Large intestine (tissue), 12 donors: ENCODE measurements at places on chromosomes 1 and 21.

DNA sequence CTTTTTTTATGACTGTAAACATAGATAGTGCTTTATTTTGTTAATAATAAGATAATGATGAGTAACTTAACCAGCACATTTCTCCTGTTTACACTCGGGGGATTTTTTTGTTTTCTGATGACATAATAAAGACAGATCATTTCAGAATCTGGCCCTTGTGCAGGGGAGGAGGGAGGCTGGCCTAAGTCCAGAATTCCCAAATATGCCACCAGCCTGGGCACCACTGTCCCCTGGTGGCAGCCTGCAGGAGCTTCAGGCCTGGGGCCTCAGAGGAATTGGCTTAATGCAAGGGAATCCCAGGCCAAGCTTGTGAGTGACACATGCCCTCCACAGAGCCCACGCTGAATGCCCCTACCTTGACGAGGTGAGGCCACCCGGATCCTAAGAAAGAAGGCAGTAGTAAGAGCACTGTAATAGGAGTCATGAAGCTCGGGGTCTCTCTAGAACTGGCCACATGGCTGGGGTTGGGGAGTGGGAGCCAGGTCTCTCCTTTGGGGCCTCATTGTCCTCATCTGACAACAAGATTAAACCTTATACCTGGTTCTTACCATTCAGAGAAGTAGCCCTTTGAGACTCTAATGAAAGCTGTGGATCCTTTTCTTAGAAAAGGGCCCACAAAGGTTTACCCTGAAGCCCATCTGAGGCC lies 24.1 kb downstream of the ETNK2 start:
- DNase-seq: peak; percentile 35

DNA sequence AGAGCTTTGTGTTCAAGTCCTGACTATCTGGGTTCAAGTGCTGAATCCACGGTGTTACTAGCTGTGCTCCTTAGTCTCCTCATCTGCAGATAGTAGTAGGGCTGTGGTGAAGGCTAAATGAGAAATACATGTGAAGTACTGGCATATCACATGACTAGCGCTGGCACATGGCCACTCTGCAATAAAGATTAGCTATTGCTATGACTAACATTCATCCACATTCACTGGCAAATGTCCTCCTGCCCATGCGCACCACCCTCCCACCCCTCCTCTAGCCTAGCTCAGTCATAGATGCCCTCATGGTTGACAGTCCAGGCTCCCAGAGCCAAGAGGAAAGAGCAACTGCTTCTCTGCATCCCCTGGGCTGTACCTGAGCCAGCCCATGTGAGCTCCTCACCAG lies 8.5 kb upstream of the COL8A2 start:
- DNase-seq: peak; percentile 89

GRCh38 chr1:119181218-119181617 lies 40.8 kb upstream of the WARS2 start:
- DNase-seq: no peak

GRCh38 chr1:228755800-228756199 lies 20.5 kb downstream of the RHOU start:
- DNase-seq: no peak

DNA sequence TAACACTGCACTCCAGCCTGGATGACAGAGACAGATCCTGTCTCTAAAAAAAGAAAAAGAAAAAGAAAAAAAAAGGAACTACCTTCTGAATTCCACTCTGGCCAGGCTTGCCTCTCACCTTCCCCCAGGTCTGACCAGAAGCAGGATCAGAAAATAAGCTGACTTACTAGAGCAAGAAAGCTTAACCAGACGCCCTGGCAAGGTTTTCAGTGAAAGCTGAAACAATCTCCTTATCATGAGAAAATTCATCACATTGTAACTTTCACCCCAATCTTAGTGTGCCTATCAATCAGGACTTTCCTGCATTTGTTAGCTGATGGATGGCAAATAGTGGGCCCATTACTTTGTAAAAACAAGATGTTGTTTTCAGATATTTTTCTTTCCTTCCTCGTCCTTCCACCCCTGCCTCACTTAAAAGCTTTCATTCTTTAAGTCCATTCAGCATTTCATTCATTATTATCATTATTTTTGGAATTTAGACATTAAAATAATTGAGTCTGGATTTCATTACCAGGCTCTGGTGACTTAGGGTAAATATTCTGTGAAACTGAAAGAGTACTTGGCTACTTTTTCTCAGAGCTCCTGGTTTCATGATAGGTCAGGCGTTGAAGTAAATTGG lies 96.5 kb upstream of the CD34 start:
- DNase-seq: no peak

GRCh38 chr1:26799479-26800142 lies 11.9 kb downstream of the PIGV start:
- no peak for DNase-seq

GRCh38 chr1:201692555-201693394 lies 136.2 kb upstream of the IPO9 start:
- DNase-seq: peak; percentile 84
